ENCODE measurements at places on chromosomes 2 and 18. TPM values are rescaled to one million over a fixed set of nuclear protein-coding genes. Genes with fewer than 3 reads are reported as not detected.

DNA sequence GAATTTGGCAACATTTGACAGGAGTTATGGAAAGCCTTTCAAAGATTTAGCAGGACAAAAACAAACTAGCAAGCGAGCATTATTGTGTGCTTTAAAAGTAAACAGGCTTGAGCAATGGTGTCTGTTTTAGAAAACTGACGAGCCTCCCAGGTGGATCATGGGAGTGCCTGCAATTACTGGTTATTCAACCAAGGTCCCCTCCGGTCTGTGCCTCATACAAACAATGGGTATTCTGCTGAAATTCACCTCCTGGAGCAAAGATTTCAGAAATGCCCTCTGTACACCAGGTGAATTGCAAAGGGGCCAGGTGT is 22.4 kb downstream of the RTP5 start:
- no peak for DNase-seq

GRCh38 chr2:127770973-127771735 is 39.8 kb downstream of the WDR33 start:
- DNase-seq = no peak

DNA sequence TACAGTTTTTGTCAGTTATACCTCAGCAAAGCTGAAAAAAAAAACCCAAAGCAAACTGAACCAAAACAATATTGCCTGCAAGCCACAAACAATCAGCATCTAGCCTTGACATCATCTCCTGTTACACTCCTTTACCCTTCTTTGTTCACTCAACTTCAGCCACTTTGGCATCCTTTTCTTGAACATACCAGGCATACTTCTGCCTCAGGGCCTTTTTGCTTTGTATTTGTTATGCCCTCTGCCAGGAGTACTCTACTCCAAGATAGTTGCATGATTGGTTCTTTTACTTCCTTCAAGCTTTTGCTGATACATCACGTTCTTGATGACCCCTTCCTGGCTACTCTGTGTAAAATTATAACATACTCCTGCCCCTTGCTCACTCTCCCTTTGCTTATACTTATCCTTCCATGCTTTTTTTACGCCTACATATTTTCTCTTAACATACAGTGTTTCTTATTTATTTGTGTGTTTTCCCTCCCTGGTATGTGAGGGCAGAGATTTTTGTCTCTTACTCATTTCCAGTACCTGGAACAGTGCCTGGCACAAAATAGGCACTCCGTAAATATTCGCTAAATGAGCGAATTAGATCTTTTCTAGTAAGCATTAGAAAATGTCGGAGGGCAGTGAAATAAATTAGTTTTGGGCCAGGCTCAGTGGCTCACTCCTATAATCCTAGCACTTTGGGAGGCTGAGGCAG is 12.7 kb downstream of the ABI2 start:
- DNase-seq = no peak

DNA sequence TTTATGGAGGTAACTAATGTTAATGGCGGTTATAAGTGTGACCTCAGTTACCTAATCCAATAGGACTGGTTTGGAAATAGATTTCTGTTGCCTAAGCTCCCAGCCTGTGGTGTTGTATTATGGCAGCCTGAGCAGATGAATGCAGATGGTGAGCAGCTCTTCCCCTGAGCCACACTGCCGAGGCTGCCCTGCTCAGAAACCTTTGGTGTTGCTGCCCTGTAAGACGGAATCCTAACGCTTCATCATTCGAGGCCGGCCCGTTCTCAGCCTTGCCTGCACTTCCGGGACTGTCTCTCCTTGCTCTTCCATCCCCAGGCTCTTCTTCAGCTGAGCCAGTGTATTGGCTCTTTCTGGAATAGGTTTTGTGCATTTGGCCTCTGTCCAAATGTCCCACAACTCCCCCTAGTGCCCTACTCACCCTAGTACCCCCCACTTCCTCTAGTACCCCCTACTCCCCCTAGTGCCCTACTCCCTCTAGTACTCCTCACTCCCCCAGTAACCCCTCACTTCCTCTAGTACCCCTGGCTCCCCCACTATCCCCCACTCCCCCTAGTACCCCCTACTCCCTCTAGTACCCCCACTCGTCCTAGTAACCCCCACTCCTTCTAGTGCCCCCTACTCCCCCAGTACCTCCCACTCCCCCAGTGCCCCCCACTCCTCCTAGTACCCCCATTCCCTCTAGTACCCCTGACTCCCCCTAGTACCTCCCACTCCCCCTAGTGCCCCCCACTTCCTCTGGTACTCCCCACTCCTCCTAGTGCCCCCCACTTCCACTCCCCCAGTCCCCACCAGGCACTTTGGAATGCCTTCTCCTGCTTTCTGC is 106.0 kb upstream of the TAF1B start:
- no peak for DNase-seq

The GGCX gene
- total RNA-seq = 25.7 TPM

DNA sequence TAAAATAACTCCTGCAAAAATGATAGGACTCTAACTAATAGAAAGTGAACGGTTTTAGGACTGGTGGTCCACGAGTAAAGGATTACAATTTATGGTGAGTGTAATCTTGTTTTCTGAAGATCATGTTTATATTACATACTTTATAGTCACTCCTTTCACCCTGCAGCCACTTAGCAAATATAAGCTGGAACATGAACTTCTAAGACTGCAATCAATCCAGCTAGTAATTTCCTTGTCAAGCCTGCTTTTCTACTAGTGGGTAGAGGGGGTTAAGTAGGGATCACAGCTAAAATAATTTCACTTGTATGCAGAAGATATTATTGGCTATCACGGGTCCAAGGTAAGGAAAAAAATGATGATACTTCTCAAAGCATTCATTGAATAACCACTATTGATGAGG is 125.5 kb upstream of the NETO1 start:
- DNase-seq = no peak

The MC4R gene
- total RNA-seq = not detected
